HCEC 1CT (cell line): ENCODE measurements at places on chromosomes 7 and 10.

GRCh38 chr7:102258073-102258748 is 28.5 kb upstream of the SH2B2 start:
- no peak for DNase-seq

DNA sequence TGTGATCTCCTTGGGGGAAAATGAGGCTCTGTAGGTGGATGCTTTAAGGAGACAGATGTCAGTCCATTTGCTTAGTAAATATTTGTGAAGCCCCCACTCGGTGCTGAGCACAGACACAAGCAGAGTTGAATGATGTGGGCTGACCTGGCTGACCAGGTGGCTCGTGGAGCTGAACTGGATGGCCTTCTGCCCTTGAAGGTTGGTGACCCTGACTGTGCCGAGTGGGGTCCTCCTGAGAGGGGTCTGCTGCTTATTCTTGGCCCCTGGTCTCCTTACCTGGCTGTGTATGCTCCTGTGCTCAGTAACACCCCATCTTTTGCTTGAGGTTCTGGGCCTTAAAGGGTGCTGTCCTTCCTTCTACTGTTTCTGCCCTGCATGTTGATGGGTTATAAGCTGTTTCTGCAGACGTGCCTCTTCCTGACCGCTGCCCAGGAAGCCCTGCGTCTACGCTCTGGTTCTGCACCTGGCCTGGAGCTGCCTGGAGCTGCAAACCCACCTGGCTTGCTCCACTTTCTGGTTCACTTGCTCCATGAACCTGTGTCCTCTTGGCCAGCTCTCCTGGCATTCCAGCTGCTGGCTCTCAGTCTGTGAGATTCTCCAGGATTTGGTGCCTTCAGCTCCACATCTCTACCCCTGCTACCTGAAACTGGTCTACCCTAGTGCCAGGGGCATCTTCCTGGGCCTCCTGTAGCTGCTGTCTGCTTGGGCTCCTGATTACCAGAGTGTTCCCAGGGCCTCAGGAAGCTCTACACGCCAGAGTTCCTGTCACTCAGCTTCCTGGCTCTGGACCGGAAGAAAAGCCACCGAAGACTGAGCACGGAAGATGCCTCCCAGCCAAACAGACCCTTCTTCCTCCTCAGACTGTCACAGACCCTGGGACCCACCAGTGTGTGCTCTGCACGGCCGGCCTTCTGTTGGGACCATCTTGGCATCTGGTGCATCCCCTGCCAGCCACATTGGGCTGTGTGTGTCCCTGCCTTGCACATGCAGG is 76.5 kb downstream of the ADCY1 start:
- DNase-seq, result no peak

GRCh38 chr10:6328699-6329423 is 126.1 kb downstream of the PFKFB3 start:
- no peak for DNase-seq

DNA sequence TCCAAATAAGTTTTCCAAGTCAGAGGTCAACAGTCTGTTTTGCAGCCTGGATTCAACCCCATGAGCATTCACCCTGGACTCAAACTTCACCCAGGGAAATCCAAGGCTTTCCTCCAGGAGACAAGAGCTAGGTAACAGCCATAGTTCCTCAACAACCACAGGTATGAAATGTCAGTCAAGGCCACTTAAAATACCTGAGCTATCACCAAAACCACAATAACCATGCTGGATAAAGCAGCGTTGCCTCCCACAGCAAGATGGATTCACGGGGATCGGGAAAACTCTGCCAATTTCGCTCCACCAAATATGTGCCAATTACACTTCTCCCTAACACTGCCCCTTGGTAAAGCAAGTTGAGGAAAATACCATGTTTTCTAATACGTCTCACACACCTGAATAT is 444.1 kb upstream of the KLF6 start:
- no peak for DNase-seq

GRCh38 chr10:69318106-69318866 is 40.0 kb downstream of the HK1 start:
- DNase-seq, result peak; percentile 85

- DNase-seq, result no peak
Measured at GRCh38 chr7:128017460-128017859, 13.8 kb downstream of the LRRC4 start.

DNA sequence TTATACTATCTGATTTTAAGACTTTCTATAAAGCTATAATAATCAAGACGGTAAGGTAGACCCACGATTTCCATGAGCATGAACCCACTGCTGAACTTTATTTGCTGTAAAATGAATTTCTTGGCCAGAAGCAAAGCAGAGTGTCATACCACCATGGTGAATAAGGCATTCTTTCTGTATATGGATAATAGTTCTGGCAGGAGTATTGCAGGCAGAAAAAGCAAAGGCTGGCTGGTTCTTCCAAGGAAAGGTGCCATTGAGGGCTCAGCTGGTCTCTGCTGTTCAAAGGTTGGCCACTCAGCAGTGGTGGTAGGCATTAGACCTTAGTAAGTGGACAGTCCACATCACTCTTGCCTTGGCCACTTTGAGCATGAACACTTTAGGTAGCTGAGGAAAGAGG is 104.1 kb upstream of the KCNMA1 start:
- DNase-seq, result peak; percentile 34

GRCh38 chr10:71063401-71063800 is 149.0 kb upstream of the UNC5B start:
- no peak for DNase-seq

DNA sequence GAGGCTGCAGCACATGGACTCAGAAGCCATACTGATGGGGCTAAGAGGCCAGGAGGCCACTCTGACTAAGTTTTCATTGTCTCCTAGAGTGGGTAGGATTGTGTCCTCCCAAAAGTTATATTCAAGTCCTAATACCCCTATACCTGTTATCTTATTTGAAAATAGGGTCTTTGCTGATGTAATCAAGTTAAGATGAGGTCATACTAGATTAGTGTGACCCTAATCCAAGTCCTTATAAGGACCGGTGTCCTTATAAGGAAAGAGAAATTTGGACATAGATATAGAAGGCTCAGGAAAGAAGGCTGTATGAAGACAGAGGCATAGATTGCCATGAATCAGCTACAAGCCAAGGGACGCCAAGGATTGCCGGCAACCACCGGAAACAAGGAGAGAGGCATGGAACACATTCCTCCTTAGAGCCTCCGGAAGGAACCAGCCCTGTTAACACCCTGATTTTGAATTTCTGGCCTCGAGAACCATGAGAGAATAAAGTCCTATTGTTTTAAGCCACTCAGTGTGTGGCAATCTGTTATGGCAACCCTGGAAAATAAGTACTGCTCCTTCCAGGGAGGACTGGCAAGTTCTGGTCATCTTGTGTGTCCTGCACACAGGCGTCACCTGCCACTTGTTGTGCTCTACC is 157.0 kb downstream of the EMX2 start:
- DNase-seq, result no peak

GRCh38 chr7:76142861-76143260 is 58.8 kb upstream of the SRRM3 start:
- DNase-seq, result no peak

DNA sequence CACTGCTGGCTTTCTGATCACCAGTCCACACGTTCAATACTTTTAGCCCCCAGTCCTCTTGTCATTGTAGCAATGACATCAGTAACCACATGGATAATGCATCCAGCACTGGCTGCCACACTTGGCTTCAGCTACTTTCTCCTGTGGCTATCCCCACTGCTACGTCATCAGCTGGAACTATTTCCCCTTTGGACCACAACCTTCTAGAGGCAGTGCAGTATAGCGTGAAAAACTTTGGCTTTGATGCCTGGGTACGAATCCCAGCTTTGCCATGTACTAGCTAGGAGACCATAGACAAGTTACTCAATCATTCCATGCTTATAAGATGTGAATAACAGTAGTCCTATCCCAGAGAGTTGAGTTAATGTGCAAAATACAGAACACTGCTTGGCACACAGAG is 63.2 kb downstream of the CCDC3 start:
- no peak for DNase-seq

- no peak for DNase-seq
Measured at GRCh38 chr10:124104011-124104627, 10.7 kb upstream of the CHST15 start.
